Gastrocnemius medialis (tissue), 4 donors: ENCODE measurements at places on chromosomes 7 and 10. TPM values are rescaled to one million over a fixed set of nuclear protein-coding genes. Genes with fewer than 3 reads are reported as not detected.

GRCh38 chr7:116530107-116530820, 5.4 kb downstream of the CAV1 start:
- DNase-seq, result no peak

- no peak for DNase-seq
Measured at GRCh38 chr7:13414181-13414580, 575.3 kb downstream of the ETV1 start.

Gene PROSER2
- 0.88 TPM for total RNA-seq

Gene TMEM196
- not detected for total RNA-seq

DNA sequence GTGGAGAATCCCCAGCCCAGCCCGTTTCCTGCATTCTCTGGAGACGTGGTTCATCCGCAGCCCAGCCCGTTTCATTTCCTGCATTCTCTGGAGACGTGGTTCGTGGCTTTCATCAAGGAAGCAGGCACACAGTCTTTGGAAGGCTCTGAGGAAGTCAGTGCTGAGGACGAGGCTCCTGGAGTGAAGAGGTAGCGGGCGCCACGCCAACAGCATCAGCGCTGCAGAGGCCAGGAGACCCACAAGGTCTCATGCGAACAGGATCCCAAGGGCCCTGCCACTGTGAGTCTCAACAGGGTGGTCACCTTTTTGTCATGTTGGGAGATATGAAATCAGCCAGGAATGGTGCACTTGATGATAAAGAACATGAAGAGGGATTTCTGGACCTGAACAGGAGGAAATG, 12.4 kb upstream of the TCERG1L start:
- no peak for DNase-seq

- DNase-seq, result no peak
Measured at GRCh38 chr7:158611541-158611940, 23.9 kb upstream of the PTPRN2 start.
